Cardiac septum (tissue), 1 donor: ENCODE measurements at places on chromosomes 2 and 18. TPM values are rescaled to one million over a fixed set of nuclear protein-coding genes. Genes with fewer than 3 reads are reported as not detected.

DNA sequence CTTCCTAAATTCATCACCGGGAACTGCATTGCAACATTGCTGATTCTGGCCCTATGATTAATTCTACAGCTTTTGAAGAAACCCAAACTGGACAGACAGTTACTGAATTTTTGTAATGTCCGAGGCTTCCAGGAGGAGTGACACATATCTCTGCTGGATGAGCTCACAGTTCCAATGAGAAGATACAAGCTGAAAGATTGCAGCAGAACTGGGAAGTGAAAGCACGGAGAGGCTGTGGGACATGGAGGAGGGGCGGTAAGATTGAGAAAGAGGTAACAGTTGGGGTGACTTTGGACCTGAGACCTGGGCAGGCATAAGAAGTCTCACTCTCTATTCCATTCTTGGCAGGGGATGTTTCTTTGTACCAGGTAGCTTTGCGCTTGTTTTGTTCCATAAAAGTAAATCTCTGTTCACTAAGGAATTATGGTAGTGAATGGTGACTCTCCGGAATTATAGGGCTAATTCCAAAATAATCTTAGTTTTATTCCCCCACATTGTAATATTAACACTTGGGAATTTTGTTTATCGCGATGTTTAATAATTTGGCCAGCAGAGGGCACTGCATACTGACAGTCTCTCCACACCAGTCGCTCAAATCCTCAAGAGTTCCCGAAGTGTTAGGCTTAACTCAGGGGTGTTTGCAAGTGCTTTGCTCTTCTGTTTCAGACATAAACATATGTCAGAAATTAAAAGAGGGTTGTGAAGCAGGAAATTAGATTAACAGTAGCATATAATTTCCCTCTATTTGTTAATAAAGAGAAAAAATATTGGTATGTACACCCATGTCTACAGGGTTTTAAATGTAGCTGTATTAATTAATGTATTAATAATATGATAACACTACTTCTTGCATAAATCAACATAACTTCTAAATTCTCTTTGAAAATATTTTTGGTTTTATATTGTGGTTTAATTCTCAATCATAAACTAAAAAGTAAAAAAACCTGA, 201.4 kb downstream of the SOCS6 start:
- no peak for DNase-seq

GRCh38 chr2:11103984-11104793, 51.1 kb upstream of the SLC66A3 start:
- no peak for DNase-seq

- DNase-seq = no peak
These were observed 326.3 kb upstream of the MYT1L start for GRCh38 chr2:2657121-2657962.

Gene OR6B2
- total RNA-seq = not detected

Gene TM4SF20
- not detected for total RNA-seq

DNA sequence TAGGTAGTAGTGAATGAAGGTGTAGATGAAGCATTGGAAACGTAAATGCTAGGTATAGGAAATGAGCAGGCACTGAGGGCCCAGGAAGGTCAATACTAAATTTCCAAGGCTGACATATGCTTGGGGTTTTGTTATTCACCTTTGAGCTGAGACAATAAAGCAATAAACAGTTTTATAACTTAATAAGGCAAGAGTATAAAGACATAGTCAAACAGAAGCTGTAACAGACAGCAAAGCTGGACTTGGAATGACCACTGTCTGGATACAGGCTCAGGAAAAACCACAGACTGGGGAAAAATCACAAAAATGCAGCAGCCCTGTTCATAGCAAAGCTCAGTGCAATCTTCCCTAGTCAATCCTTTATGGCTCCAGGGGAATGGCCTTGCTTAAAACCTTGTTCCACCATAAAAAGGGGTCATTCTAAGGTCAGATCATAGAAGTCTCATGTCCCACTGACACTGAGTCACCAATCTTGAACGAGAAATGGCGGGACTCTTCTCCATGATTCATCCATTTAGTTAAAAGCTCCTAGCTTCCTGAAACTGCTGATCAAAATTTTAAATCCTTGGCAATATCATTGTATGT, 493.3 kb downstream of the CMPK2 start:
- no peak for DNase-seq

DNA sequence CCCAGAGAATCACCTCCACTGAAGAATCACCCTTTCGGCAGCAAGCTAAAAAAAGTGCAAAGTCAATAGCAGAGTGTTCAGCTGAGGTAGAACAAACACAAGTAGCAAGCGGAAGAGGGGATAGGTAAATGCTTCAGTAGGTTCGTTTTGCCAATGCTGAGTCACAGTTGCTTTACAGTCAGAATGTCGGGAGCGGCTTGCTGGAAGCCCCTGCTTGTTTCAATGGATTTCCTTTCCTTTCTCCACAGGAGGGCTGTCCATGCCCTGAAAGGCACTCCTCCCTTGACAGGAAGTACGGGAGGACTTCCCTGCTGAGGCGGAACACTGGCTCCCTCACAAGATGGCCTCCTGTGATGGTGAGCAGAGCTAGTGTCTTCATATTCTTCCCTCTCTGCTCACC, 146.2 kb upstream of the LYPD1 start:
- DNase-seq = no peak

DNA sequence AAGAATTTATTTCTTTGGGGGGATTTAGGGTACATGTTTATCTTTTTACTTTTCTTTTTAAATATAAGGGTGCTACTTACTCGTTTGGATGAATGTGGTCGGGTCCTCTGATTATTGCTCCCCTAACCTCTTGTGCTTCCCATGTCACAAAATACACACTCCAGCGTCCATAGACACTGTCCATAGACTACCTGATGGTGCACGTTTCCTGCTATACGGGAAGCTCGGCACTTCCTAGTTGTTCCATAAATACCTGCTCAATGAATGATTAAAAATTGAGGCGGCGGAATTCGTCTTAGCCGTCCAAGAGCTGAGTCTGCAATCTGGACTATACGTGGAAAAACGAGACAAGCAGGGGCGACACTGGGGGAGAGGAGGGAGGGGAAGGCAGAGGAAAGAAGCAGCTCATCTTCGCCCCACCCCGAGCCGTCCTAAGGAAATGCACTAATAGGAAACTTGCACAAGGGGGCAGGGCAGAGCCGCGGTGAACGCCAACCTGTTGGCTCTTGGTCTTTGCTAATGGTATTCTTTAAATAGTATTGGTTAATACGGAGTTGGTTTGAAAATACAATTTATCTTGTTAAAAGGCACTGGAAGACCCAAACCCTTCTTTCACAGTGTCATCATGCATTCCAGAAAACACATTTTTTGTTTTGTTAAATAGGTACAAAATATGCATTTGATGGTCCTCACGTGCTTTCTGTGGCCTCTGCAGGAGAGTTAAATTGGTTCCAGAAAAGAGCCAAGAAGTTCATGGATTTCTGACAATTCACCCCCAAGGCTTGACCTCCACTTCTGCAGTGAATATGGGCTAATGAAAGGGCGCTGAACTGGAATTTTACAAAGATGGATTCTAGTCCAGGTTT, 73.0 kb upstream of the KCTD1 start:
- no peak for DNase-seq

DNA sequence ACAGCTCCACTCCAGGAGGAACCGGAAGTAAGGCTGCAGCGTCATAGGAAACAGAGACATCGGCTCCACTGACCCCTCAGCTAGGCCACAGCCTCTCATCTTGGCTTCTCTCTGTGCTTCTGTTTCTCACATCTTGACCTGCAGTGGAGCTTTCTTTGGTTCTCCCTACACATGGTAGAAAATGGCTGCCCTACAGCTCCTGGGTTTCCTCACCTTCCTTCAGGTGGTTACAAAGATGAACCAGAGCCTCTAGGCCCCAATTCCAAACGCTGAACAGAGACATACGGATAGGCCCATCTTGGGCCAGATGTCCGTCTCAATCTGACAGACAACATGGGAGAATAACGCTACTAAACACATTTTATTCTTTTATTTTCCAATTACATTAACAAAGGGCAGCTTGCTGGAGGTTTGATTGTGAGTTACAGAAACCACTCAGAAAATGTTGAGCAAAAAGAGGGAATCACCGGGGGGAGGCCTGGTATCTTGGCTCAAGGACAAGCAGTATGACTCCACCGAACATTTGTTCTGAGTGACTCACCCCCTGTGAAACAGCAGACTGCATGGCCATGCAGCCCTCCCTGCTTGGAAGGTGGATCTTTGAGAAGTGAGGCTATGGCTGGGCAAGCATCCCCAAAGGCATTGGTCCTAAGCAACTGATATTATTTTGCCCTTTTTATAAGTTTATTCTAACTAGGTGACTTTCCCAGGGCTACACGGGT, 303.5 kb downstream of the CDCA7 start:
- no peak for DNase-seq

DNA sequence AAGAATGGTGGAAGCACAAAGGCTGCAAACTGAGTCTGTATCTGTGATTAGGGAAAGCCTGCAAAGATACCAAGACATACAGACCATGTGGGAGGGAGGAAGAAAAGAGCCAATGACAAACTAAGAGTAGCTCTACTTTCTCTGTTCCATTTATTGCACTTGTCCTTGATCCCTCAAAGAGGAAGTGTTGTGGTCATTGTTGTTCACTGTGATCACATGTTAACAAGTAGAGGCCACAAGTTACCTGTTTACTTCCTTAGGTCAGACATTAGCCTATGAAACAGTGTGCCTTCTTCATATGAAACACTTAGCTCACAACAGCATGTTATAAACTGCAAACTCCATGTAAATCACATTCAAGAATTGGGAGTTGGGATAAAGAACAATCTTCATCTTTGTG, 32.6 kb downstream of the MAP2 start:
- no peak for DNase-seq

Gene CRYGD
- total RNA-seq = not detected

DNA sequence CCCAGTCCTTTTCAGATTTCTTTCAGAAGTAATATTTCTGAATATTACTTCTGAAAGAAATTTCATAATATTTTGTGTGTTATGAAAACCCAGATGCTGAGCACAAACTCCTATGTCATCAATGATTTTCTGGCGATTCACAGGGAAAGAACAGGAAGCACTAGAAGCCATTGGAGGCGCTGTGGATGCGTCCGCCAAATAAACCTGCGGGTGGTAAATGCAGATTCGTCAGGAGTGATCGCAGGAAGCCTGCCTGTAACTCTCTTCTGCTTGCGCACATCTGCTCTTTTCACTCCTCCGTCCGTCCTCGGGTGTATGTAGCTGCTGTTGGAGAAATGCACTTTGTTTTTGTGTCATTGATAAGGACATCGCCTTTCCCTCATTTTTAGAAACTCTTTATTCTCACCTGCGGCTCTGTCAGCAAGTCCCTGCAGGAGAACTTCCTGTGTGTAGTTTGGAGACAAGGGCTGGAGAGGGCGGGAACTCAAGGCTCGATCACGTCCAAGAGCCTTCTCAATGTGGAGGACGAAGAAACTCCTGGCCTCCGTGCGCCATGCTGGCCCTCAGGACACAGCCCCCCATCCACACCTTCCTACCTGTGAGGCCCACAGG, 483.8 kb downstream of the GALR1 start:
- no peak for DNase-seq

GRCh38 chr2:46569061-46569560, 89.7 kb downstream of the TMEM247 start:
- DNase-seq = no peak

GRCh38 chr2:105455488-105456003, 56.7 kb upstream of the FHL2 start:
- DNase-seq = no peak

GRCh38 chr2:41420219-41420618, 627.6 kb upstream of the PKDCC start:
- no peak for DNase-seq

Gene TMX3
- 33.2 TPM for total RNA-seq

Gene ABCG8
- not detected for total RNA-seq

Gene ALPI
- not detected for total RNA-seq

DNA sequence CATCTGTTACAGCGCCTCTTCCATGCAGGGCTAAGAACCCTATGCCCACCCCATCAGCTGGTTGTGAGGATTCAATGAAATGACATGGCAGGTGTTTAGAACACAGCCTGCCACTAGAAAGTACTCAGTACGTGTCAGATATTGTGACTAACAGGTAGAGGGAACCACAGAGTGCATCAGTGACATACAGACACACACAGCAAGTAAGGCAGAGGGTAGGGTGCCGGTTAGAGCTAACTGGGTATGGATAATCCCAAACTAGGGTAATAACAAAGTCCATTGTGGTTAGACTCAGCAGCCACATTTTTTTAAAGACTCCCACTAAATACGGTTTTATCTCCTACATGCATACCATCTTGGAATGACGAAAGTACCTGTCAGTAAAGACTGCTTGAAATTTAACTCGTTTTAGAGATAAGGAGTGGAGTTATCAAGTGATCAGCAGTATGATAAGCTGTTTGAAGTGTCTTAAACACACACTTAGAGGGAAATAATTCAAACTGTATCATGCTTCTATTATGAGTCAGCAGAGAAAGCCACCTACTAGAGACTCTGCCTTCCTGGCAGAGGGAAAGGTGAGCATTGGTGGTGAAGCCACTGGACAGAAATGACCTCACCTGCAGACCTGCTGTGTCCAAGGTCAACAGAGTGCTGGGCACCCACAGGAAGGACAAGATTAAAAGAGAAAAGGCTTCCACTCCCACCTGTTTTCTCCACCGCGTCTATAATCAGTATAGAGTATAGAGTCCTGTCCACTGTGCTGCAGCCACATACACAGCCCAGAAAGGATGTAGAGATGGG, 20.6 kb downstream of the MPPE1 start:
- DNase-seq = no peak

Gene CCDC138
- total RNA-seq = 1.3 TPM

DNA sequence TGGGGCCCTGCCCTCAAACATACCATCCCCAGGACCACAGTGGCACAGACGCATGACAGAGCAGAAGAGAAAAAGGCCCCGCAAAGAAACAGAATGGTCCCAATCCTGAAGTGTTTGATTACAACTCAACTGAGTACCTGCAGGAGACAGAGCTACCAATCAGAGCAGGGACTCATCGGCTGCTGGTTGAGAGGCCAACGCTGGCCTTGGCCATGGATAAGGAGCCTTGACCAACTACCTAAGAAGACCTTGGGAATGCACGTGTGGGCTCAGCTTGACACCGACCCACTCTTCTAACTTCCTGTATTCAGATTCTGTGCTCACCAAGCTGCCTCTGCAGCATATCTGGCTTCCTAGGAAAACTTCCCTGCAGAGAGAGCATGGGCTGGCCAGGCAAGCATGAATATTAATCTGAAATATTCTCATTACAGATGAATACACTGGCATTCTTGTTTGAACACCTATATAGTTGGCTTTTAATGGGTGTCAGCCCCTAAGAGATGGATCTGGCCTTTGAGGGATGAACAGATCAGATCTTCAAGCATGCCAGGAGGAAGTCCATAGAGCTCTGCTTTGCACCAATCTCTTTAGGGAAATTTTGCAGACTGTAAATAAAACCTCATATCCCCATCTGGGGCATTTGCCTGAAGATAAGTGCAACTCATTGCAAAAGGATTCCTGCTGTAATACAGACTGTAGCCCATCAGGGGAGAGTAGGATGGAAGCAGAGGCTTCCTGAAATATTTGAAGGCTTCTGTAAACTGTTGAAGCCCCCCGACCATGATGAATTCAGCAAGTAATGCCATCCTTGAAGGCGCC, 135.4 kb downstream of the BCL2 start:
- no peak for DNase-seq
